ENCODE measurements at places on chromosomes 7 and 10.

DNA sequence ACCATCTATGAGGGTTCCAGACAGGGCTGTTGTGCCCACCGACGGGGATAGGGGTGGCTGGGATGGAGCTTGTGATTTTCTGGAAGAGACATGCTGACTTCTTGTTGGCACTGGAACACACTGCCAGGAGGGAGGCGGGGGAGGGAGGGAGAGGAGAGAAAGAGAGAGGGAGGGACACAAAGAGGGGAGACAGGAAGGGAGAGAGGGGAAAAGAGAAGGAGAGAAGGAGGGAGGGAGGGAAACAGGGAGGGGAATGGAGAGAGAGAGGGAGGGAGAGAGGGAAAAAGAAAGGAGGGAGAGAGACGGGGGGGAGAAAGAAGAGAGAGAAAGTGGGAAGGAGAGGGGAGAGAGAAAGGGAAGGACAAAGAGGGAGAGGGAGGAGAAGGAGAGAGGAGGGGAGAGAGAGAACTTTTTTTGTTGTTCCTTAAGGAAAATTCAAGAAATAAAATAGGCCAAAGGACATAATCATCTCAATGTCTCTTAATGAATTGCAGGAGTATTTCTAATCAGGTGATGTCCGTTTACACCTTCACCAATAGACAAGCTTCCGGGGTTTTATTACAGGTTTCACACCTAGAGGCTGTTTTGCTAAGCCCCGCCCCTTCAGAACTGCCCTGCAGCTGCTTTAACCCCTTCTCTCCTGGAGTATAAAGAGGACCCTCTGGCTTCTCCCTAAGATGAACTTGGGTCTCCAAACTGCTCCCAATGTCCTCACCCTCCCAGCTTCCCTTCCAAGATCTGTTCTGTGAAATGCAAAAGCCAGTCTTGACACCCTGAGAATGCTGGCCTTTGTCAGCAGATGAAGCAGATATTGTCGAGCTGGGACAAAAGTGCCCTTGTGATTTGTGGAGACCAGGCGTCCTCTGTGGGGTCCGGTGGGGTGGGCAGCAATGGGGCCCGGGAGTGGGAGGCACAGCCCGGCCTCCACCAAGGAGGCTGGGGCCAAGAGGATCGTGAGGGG lies 82.0 kb upstream of the GTF2IRD1 start:
- DNase-seq: no peak

DNA sequence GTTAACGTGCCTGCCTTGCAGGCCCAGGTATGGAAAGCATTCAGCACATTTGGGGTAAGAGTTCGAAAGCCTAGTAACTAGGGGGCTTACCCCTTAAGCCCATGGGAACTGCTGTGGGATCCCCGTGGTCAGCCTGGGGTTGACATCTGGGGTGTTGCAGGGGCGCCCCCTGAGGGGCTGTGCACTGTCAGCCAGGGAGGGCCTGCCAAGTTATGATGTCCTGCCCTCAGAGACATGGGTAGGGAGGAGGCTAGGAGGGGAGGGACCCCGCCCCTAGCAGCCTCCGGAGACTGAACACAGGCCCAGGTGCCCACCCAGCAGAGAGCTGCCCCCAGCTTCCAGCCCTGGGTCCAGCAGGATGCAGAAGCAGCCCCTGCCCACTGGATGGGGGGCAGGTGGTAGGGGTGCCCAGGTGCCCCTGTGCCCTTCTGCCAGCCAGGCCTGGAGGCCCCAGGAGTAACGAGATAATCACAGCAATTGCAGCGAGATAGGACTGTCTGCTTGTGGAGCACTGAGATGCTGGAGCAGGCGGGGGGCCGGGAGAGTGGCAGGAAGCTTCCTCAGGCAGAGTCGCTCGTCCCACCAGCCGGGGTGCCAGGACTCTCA lies 153.3 kb downstream of the UBE2H start:
- DNase-seq: no peak

GRCh38 chr10:28365840-28366239 lies 63.0 kb upstream of the MPP7 start:
- no peak for DNase-seq

DNA sequence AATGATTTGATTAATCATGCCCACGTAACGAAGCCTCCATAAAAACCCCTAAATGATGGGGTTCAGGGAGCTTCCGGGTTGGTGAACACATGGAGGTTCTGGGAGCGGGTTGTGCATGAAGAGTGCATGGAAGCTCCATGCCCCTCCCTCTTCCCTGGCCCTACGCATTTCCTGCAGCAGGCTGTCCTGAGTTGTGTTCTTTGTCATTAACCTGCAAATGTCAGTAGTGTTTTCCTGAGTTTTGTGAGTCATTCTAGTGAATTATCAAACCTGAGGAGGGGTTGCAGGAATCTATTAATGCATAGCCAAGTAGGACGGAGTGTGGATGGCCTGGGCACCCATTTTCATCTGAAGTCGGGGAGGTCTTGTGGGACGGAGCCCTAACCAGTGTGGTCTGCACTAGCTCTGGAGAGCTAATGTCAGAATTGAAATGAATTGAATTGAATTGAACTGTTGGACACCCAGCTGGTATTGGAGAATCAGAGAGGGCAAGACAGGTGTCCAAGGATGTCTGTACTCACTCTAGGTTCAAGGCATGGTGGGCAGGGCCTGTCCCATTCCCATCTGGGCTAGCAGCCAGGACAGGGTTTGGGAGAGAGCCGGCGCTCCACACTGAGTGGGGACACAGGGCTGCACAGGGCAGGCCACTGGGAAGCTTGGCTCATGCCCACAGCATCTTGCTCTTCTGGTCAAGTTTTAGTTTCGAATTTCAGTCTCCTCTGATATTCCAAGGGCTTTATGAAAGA lies 22.3 kb upstream of the ARHGAP22 start:
- no peak for DNase-seq

- no peak for DNase-seq
These were observed 176.9 kb downstream of the RPS24 start for GRCh38 chr10:78210548-78210947.

DNA sequence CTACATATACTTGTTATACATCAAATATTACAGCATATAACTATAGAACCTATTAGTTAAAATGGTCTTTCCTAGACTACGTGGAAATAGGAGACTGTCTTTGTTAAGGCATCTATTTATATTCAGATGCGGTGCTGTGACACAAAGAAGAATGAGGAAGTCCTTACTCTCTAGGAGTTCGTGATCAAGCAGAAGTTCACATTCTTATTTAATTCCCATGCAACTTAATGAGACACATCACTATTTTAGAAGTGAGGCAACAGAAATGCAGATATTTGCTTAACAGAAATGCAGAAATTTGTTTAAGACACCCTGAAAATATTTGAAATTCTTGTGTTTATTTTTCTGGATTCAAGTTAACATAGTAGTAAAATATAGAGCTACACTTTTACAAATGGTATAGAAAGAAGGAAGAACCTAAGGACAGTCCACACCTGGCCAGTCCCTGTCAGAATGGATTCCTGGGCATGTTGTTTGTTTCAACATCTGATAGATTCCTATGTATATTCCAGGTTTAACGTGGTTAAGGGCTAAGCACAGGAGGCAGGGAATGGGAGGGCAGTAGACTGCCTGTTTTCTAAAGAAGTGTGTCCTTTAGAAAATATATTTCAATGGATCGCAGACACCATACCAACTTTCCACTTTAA lies 70.6 kb upstream of the NXPH1 start:
- DNase-seq: no peak

GRCh38 chr10:21989453-21990154 lies 13.9 kb downstream of the DNAJC1 start:
- no peak for DNase-seq

GRCh38 chr10:86366033-86366901 lies at the start of gene GRID1:
GRID1 (minus strand) TSS chr10:86366795.
- peak; percentile 31 for DNase-seq

DNA sequence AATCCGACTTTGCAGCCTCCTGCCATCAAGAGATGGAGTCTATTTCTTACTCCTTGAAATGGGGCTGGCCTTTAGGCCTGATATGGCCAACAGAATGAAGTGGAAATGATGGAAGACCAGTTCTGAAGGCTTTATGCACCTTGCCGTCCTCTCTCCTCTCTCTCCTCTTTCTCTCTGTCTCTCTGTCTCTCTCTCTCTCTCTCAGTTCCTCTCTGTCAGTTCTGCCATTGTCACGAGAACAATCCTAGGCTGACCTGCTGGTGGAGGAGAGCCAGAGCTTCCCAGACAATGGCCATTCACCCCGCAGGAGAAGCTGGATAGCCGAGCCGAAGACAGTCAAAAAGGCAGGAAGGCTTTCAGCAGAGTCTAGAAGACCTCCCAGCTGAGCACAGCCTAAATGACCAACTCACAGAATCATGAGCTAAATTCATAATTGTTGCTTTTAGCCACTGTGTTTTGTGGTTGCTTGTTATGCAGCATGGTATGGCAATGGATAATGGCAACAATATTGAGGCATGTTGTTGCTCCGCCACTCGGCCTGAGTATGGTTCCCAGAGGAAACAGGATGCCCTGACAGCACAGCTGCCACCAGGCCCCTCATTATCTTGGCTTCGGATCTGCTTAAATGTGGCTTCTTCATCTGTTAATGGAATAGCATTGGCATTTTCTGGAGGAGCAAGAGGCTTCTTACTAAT lies 35.5 kb downstream of the FRMPD2 start:
- DNase-seq: no peak

Data from activated T-cell treated with anti-CD3 and anti-CD28 coated beads, Interleukin-2, amount 50 U/mL, for 1 hour (primary cell).